ENCODE measurements at places on chromosomes 2 and 18. TPM values are rescaled to one million over a fixed set of nuclear protein-coding genes. Genes with fewer than 3 reads are reported as not detected.

DNA sequence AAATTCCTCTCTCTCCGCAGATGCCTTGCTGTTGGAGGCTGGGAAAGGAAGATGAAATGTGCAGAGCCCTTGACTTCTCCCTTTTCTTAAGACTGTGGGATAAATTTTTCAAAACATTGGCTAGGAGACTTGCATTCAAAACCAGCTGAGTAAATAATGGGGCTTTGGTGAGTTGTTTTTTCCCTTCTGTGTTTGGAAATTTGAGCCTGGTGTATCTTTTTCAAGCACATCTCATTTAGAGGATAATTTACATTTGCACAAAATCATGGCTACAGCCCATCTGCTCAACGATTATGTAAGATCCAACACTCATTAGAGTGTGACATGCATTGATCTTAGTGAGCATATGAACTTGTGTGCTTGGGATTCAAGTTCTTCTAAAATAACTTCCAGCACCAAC, 112.1 kb upstream of the ATP8B1 start:
- DNase-seq = no peak

GRCh38 chr2:203759690-203760365, 53.4 kb downstream of the CD28 start:
- no peak for DNase-seq

DNA sequence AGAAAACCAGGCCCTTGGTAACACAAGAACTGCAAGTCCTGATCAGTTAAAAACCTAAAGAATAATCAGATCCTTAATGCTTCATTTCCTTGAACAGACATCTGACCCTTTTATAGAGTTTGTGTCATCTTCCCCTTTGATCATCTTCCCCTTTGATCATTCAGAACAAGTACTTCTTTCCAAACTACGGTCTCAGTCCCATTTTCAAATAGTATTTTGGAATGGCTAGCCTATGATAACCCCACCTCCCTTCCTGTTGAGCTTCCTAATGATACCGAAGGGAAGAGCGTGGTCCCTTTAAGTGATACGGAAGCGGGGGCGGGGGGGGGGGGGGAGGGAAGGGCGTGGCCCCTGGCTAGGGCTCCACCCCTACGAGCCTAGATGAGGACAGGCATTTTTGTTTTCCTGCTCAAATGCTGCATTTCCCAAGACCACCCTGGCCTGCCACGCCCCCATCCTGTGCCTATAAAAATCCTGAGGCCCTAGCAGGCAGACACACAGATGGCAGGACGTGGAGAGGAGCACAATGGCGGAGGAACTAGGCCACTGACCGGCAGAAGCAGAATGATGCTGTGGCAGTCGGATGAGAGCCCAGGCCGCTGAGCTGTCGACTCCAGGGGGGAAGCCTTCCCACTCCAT, 24.1 kb upstream of the CHRNA1 start:
- no peak for DNase-seq

GRCh38 chr2:216418981-216419380, 6.7 kb downstream of the SMARCAL1 start:
- no peak for DNase-seq

DNA sequence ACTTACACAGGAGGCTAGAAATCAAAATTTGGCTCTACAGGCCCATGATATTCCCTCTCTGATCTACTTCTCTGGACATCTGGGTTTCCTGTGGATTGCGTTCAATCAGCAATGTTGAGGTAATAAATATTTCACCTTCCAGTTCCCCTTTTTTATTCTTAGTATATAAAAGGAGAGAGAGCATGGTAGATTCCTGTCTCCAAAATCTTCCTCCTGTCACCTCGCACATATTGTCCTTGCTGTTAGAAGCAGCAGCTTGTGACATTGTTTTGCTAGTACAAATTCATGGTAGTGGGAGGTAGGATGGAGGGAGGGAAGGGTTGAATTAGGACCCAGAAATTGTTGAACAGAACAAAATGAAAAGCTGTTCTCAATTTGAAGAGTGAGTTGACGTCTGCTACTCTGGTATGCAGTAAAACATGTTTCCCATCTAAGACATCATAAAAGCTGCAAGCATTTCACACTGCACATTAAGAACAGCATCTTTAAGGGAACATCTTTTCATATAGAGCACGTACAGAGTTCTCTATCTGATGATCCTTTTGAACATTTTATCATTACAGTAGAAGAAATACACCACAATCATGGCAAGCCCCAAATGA, 156.4 kb downstream of the RDH14 start:
- no peak for DNase-seq

- DNase-seq = no peak
Measured at GRCh38 chr2:239322416-239323086, 78.3 kb downstream of the HDAC4 start.

DNA sequence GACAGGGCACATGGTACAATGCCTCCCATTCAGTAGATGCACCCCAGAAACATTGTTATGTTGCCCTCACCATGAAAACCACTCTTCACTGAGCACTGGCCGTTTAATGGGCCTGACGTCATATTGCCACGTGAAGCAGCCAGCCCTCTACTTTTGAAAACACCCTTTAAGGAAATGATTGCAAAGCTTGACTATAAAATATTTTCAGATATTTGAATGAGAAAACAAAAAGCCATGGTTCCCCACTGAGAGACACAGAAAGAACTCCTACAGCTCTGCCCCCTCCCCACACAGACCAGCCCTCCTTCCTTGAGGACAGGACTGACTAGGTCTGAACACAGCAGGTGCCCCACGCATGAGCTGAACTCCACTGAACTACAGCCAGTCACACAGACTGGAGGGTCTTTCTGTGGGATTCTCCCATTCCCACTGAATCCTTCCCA, 349.1 kb downstream of the ANAPC1 start:
- DNase-seq = no peak

- no peak for DNase-seq
Measured at GRCh38 chr2:234732404-234733092, 219.3 kb upstream of the SH3BP4 start.

DNA sequence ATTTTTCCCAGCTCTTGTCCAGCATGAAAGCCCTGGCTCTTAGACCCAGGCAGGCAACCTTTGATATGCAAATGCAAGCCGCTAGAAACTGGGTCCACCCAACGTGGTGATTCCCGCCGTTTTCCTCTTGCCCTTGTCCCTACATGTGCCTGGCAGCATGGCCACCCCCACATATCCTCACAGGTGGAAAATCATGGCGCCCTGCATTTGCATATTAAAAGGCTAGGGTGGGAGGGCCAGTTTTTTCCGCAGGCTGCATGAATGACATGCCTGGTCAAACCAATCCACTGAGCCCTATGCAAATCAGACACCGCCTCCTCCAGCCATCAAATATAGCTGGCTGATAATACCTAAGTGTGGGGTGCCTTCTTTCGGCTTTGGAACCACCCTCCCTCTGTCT, 1091.8 kb upstream of the NXPH2 start:
- no peak for DNase-seq

DNA sequence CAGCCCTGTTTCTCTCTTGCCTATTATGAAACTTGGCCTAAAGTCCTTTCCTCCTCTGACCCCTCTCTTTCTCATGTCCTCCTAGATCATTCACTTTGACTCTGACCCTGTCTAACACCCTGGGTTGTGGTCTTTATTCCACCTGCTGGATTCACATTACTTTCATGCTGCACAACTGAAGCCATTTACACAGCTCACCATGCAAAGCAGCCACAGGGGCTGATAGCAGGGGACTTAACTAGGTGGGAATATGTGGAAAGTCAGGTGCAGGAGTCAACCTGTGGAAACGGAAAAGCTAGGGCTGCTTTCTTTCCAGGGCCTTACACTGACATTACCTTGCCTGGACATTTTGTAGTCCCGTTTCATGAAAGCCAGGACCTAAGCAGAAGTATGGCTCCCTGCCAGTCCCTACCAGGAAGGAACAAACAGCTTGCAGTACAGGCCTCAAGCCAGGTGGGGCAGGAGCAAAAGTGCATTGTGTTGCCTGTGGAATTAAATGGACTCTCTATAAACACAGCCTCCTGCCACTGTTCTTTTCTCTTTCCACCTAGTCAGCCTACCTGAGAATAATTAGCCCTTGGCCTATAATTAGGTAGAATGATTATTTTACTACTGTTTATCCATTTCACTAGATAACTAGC, 11.8 kb downstream of the MAPRE3 start:
- DNase-seq = no peak

NBEAL1 gene
- 8.9 TPM for total RNA-seq

IL18R1 gene
- total RNA-seq = 1.7 TPM

KIAA2012 gene
- not detected for total RNA-seq

ANKRD36 gene
- 34.5 TPM for total RNA-seq

Data from activated B cell treated with CpG ODN at 0.5 μM for 24 hours (primary cell).